Activated naive CD4-positive, alpha-beta T cell treated with anti-CD3 and anti-CD28 coated beads for 36 hours (primary cell): ENCODE measurements at places on chromosomes 1 and 21. TPM values are rescaled to one million over a fixed set of nuclear protein-coding genes. Genes with fewer than 3 reads are reported as not detected.

The OPTC gene
- not detected for total RNA-seq

DNA sequence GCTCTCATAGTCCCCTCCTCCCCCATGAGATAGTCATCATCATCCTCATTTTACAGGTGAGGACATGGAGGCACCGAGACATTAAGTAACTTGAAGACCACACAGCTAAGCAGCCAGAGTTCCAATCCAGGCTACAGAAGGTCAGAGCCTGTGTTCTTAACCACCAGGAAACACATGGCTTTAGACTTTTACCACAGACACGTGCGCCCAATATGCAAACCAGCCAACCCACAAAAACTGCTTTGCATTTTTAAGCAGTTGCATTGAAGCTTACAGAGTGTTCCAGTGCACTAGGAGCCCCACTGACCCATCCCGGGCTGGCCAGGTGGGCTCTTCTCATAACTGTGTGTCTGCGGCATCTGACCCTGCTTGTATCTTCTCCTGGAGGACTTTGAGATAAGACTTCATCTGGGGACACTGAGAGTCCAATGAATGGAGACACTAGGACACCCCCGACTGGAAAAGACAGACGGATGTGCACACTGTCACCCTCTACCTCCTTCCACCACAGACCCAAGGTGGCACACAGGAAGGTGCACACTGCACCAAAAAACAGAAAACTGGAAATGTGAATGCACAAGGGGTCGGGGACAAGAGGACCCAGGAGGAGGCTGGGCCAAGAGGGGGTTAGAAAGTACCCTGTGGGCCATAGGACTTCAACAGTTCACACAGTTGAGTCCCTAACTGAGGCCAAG is 56.4 kb downstream of the ETS2 start:
- DNase-seq: no peak

GRCh38 chr21:33685613-33686197 is 43.4 kb downstream of the ITSN1 start:
- no peak for DNase-seq

The ADGRB2 gene
- total RNA-seq: 0.30 TPM

The CCDC190 gene
- total RNA-seq: not detected

The DENND2C gene
- 0.31 TPM for total RNA-seq

GRCh38 chr1:175128523-175128922 is 60.9 kb downstream of the TNN start:
- no peak for DNase-seq

The RAB7B gene
- total RNA-seq: not detected

The CD1D gene
- total RNA-seq: not detected

- no peak for DNase-seq
Observed at GRCh38 chr1:230824919-230825721, 43.2 kb downstream of the C1orf198 start.

- no peak for DNase-seq
Observed at GRCh38 chr1:67368046-67368514, 60.4 kb downstream of the IL12RB2 start.

DNA sequence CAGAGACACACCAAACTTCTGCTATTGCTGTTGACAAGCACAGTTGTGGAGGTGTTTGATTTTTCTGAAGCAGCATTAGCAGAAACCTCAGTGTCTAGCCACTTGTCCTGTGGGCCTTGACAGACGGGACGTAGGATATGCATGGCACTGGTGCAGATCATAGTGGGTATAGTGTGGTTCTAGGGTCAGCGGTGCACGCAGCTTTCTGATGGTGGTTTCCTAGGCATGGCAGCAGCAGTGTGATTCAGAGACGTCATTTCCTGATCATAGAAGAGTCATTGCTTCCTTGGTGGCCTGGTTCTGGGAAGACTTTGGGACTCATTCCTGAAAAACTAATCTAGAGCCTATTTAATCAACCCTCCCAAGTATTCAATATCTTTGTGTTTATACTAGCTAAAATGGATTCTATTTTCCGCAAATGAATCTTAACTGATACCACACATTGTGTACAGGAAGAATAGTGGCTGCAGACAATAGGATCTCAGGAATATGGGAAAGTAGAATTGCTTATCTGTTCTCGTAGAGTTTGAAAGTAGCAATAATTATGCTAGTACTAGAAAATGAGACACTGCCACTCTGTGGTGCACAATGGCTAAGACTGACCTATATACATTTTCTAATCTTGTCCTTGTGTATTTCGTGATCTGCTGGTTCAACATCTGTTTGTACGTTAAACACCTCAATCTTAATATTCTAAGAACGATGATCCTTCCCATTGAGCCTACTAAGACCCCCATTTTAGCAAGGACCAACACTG is 2.8 kb upstream of the USP1 start:
- DNase-seq: no peak

- DNase-seq: no peak
Observed at GRCh38 chr1:221638595-221638994, 103.3 kb downstream of the DUSP10 start.

DNA sequence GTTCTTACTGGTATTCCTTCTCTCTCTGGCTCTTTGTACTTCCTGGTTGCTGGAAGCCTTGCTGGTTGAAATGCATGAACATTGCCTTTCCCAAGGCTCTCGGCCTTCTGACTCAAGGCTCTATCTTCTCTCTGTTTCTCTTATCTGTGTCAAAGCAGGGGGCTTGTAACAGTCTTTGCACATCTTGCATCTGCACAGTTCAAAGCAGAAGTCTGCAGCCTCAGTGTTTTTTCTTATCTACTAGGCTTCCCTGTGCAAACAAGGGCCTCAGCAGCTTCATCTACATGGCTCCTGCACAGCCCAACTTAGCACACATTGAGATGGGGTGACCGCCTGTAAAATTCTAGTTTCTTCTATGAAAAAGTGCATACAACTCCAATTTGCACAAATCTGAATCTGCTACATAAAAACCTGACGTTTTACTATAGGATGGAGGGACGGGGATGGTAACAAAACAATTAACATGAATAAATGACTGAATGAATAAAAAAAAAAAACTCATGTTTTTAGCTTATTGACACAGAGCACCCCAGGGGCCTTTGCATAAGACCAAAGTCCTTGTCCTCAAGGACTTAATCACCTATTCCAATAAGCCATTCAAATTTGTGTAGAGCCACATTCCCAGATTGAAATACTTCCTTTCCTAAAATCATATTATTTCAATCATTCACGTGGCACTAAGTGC is 458.3 kb downstream of the LMO4 start:
- no peak for DNase-seq

GRCh38 chr1:157785248-157785647 is 8.3 kb upstream of the FCRL2 start:
- no peak for DNase-seq

GRCh38 chr1:100721526-100722207 is 2.1 kb downstream of the VCAM1 start:
- DNase-seq: no peak

- no peak for DNase-seq
Observed at GRCh38 chr21:16992448-16992847, 520.4 kb upstream of the CXADR start.

The PDC gene
- not detected for total RNA-seq

GRCh38 chr1:187034501-187034900 is 205.8 kb downstream of the PLA2G4A start:
- no peak for DNase-seq

- DNase-seq: no peak
Observed at GRCh38 chr1:237012788-237013383, 8.6 kb upstream of the MT1HL1 start.

The SH2D2A gene
- 138 TPM for total RNA-seq

GRCh38 chr21:32817208-32817607 is 45.7 kb upstream of the PAXBP1 start:
- DNase-seq: no peak

DNA sequence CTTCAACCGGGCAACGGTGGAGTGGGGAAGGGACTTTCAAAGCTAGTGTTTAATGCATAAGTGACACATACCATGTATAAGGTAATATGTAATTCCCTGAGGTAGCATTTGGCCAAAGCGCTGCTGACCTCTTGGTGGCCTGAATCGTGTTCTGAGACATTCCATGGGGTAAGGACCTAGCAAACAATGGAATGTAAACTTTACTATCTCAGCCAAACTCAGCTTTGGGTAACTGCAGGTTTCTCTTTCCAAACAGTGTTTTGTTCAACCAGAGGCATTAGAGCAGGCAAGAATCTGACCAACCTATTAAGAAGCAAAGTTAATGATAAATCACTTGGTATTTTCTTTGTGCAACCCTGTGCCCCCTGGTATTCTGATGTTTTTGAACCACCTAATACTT is 22.0 kb downstream of the TGFB2 start:
- no peak for DNase-seq

The NOTCH2NLA gene
- 25.3 TPM for total RNA-seq
